Suppressor macrophage (primary cell): ENCODE measurements at places on chromosomes 5 and 9.

DNA sequence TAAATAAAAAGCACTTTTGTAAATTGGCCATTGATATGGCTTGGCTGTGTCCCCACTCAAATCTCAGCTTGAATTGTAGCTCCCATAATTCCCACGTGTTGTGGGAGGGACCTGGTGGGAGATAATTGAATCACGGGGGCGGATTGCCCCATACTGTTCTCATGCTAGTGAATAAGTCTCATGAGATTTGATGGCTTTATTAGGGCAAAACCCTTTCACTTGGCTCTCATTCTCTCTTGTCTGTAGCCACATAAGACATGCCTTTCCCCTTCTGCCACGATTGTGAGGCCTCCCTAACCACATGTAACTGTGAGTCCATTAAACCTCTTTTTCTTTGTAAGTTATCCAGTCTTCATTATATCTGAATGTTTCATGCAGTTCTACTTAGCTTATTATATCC, 153.2 kb downstream of the TARS1 start:
- no peak for DNase-seq

DNA sequence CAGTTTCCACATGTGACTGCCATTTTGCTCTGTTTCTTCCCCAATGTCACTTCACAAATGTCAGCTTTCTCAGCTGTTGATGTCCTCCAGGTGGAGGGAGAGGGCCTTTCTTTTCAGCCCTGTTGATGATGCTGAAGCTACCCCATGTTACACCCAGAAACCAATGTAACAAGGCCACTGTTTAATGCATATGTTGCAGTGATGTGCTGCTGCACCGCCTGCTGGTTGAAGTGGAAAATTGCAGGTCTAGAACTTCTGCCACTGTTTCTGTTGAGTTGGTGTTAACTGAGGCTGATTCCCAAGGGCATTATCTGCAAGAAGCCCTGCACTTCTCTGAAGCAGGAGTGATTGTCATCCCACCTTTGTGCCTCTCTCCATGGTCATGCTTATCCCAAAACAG, 428.4 kb downstream of the KDM4C start:
- DNase-seq, result peak; percentile 51

DNA sequence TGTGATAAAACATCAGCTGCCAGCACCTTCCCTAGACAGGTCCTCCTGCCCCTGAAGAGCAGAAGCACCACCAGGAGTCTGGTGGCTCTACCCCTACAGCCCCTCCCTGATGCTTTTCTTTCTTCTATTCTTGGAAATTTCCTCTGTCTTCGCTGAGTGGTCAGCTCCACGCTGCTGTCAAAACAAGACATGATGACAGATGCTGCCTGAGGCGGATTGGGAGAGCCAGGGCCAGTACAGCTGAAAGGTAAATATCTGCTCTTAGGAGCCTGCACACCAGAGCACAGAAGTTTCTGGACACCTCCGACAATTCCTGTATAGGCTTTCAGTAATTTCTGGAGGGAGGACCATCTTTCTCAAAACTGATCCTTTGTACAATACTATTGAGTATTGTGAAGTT, 4.7 kb upstream of the OR1Q1 start:
- no peak for DNase-seq

DNA sequence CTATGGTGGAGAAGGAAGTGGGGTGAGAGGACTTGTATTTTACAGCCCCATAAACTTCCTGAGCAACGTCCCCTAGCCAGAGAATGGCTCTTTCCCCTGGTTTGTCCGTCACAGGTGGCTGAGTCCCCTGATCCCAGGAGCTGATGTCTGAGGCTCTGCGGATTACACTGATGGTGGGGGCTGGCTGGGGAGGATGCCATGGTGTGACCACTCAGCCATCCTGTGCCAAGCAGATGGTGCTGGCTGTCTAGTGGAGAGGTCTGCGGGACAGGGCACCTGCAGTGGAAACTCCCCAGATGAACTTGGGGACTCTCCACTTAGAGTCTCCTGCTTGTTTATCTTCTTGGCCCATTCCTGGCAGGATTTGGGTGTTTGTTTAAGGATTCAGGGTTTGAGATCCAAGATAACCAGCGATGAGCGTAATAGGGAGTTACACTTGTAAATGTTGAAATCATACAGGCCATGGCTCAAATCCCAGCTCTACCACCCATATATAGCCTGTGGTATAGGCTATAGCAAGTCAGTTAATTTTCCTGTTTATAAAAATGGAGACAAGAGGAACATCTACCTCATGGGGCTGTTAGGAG, 4.7 kb upstream of the PTGS1 start:
- DNase-seq, result no peak

GRCh38 chr5:45648744-45649143, 47.4 kb downstream of the HCN1 start:
- no peak for DNase-seq

DNA sequence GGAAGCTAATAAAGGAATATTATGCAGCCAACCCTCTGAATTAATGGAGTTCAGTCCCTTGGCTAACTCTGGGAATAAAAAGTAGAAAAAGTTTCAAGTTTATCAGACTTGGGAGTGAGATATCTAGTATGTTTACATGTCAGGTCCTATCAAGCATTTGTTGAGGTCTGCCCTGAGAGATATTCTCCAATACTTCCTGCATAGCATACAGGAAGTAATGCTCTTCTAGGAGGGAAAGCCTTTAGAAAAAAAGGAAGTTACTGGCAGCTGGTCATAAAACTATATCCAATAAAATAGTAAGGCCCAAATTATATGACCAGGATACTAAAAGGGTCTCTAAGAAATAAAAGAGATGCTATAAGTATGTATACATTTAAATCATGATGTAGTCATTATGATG, 594.1 kb upstream of the FTMT start:
- peak; percentile 2 for DNase-seq

DNA sequence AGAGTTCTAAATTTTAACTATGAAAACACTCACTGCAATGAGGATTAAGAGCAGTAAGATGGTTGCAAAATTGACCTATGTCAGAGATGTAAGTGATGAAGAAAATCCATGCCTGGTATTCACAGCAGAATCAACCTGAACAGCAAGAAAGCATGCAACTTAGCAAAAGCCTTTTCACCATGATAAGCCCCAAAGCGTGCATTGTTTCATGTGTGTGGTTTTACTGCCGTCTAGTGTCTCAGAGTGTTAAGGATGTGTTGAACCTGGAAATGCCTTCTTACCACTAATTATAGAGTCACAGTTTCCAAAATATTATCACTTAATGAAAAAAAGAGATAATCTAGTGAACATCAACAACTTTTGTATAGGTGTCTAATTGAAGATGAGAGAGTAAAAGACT, 415.2 kb upstream of the TRPC7 start:
- no peak for DNase-seq

GRCh38 chr5:98786191-98786853, 12.9 kb downstream of the RGMB start:
- DNase-seq, result no peak

GRCh38 chr9:69056191-69056815, 20.8 kb downstream of the FXN start:
- DNase-seq, result no peak

- no peak for DNase-seq
Observed at GRCh38 chr5:171724468-171725204, 61.0 kb upstream of the SMIM23 start.

- peak; percentile 65 for DNase-seq
Observed at GRCh38 chr9:4678679-4679267, 596 bp upstream of the CDC37L1 start.

GRCh38 chr9:90840696-90841095, 39.1 kb downstream of the SYK start:
- DNase-seq, result no peak

DNA sequence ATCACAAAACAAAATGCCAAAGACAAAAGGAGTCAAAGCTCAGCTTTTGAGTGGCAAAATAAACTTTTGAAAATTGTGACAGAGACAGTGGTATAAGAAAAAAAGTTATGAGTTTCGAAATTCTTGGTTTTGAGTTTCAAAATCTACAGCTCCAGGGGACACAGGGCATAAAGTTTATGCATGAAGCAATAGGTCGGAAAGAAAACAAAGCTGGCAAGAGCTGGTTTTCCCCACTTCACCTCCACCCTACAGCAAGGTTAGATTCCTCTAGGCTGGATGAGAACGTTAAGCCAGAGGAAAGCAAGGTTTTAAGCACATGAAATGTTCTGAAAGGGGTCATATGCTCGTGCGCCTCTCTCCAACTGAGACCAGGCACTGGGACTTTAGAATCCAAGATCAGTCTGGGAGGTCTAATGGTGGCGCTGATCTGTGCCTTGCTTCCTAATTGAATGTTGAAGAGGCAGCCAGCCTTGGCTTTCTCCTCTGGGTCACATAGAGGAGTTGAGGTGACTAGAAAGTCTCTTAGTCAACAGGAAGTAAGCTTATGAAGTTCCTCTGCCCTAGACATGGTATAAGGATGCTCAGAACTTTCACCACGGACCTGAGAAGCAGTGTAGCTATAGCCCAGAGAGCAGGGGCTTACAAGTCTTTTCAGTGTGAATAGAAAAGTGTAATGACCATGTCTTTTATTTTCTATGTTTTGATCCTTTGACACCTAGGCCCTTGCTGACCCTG, 167.7 kb upstream of the DMAC1 start:
- peak; percentile 20 for DNase-seq

DNA sequence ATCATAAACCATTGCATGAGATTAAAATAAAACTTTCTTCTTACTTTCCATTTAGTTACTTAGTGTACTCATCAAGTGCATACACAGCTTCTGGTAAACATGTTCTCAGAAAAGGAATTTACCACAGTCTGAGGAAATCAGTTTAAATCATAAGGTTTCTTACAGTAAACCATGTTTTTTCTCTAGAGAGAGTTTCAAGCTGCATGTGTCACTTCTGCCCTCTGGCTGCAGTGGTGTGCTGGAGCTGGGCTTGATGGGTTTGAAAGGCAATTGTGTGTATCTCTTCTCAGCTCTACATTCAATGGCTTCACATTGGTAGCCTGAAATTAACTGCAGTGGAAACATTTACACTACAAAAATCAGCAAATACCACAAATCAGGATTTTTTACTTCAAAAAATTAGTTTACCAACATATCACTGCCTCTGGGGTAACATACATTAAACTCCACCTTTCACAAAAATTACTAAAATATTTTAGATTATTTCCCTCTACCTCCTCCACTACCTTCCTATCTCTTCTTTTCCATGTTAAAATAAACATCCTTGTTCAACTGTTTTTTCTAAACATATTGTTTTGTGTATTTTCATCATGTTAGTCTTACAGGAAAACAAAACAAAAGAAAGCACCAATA, 414.3 kb downstream of the ANXA1 start:
- peak; percentile 23 for DNase-seq

DNA sequence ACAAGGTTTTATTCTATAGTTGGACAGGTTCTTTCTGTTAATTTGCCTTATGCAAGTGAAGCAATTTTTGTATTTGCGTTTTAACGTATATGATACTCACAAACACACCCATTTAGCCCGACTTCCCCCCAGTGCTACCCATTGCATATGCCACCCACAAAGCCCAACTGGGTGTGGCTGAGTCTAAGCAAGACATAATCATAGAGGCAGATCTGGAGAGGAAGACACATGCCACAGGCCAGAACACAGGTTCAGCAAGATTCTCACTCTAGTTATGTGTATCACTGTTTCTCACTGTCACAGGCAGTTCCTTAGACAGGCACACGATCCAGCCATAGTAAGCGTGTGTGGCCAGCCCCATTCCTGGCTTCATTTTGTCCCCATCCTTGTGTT, 29.0 kb upstream of the PUM3 start:
- DNase-seq, result no peak

- no peak for DNase-seq
Observed at GRCh38 chr5:158154226-158155005, 295.5 kb upstream of the CLINT1 start.

GRCh38 chr5:41334758-41335157, 121.4 kb upstream of the C6 start:
- no peak for DNase-seq

GRCh38 chr9:113614843-113615648, 151.5 kb downstream of the RGS3 start:
- peak; percentile 46 for DNase-seq

DNA sequence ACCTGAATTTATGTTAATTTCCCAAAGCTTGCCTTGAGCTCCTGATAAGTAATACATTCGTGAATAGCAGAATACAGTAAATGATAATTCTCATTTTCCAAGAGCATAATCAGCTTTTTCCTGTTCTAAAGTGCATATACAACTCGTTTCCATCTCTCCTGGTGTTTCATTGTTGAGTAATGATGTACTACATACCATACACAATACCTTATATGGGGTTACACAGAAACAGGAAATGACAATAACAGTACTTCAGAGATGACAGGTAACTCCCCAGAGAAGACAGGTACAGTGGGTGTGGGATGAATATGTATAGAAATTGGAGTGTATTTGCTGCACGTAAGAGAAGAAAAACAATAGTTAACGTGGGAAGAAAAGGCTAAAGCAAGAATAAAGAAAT, 287.1 kb downstream of the TENT4A start:
- no peak for DNase-seq
